Stimulated activated memory B cell treated with anti-CD40 and anti-IgM and Interleukin-4, amounts not matched to agents 10 μg/mL and 1 μg/mL and 100 μg/mL, for 72 hours (primary cell): ENCODE measurements at places on chromosomes 1 and 21.

- ATAC-seq: no peak
These were observed 7.5 kb upstream of the SOX13 start for GRCh38 chr1:204065174-204065985.

DNA sequence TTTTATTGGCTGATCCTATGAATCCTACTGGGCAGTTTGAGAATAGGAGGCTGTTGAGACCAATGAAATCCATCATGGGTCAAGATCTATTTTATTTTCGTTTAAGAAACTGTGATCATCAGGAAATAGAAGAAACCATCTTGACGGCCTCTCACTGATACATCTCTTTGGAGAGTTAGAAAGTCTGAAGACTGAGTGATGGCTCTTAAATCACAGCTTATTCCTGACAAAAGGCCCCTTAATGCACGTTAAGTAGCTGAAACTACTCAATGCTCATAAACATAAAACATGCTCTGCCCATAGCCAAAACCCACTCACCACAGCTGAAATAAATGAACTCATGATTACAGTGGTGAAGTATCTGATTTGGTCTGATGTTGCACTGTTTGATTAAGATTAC is 784.5 kb upstream of the NEGR1 start:
- ATAC-seq: no peak

GRCh38 chr1:81809808-81810207 is 9.1 kb downstream of the ADGRL2 start:
- no peak for ATAC-seq

DNA sequence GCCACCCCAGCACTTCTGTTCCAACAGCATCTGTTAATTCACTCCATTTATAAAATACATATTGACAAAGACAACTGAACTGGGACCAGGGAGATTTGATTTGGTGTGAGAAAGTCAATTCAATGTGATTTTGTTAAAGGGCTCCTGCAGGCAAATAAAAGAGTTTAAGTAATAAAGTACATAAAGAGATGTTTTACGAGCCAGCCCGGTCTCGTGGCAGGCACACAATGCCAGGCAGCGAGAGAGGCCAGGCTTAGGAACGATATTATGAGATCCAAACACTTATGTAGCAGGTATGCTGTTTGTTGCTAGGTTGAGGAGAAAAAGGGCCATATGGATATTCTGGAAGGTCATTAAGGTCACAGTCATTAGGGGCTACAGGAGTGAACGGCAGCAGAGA is 227.1 kb downstream of the KCTD3 start:
- ATAC-seq: no peak

DNA sequence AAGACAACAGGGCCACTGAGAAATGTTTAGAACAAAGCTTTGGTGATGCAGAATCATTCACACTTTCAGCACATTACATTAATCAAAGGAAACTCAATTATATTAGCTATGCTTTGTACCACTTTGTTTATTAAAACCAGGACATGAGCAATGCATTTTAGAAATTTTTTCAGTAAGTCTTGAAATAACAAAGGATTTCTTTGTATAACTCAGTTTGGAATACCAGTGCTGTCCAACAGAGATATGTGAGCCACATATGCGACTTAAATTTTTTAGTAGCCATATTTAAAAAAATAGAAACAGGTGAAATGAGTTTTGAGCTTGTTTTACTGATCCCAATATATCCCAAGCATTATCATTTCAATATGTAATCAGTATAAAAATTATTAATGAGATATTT is 18.8 kb upstream of the F3 start:
- no peak for ATAC-seq

DNA sequence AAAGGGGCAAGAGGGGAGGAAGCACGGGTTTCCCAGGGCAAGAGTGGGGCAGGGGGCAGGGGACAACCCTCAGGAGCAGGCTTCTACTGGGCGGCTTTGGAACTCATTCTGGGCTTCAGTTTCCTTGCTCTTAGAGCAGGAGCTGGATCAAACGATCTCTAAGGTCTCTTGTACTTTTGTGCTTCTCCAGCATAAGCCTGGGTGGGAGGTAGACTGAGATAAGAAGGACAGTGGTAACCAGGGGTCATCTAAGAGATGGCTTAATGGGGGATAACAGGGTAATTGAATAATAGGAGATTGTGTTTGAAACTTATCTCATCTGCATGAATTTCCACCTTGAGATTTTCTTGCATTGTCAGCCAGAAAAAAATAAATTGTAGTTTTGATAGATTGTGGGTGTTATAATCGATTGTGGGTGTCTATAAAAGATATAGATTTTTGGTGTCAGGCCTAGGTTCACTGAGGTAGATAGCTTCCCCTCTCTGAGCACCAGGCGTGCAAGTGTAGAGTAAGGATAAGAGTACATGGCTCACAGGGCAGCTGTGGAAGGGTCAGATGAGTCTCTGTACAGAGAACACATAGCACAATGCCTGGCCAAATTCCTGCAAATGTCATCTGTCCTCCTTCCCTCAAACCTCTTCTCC is 68.0 kb downstream of the CD58 start:
- ATAC-seq: no peak
